Dermis blood vessel endothelial cell (primary cell): ENCODE measurements at places on chromosomes 12 and 14. TPM values are rescaled to one million over a fixed set of nuclear protein-coding genes. Genes with fewer than 3 reads are reported as not detected.

GRCh38 chr12:5571115-5571514, 139.2 kb downstream of the NTF3 start:
- DNase-seq: no peak

GRCh38 chr14:32300136-32300535, 29.0 kb upstream of the AKAP6 start:
- no peak for DNase-seq

GRCh38 chr14:50003213-50004021, 110.5 kb downstream of the ARF6 start:
- DNase-seq: peak; percentile 46

The NYNRIN gene
- 12.6 and 17.0 TPM in 2 replicates for total RNA-seq

DNA sequence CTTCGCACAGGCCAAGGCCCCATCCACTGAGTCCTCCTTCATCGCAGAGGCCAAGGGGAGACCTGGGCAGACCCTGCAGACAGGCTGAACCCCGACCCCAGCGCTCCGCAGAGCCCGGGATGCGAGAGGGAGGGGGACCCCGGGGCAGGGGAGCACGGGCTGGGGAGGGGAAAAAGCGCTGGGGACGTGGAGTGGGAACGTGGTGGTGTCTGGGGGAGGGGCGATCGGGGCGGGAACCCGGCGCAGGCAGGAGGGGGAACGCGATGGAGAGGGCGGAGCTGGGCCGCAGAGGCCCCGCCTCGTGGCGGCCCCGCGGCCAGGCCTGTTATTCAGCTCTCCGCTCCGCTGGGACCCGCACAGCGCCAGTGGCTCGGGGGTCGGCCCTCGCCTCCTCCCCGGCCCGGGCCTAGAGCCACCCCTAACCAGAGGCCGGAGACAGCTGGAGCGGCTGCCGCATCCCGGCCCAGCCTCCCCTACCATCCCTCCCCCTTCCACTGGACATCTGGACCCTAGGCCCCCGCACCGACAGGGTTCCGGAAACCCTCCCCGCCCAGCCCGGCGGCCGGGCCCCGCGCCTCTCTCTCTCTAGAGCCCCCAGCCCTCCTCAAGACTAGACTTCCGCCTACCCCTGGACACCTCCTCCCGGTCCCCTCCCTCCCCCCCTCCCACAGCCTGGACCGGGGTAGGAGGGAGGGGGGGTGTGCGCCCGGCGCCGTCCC, at the start of gene ARHGEF25:
ARHGEF25 (plus strand) TSS at position 328 of the 719 bp plus-strand sequence. CDS start 460 bp downstream, outside the sequence.
- DNase-seq: no peak

DNA sequence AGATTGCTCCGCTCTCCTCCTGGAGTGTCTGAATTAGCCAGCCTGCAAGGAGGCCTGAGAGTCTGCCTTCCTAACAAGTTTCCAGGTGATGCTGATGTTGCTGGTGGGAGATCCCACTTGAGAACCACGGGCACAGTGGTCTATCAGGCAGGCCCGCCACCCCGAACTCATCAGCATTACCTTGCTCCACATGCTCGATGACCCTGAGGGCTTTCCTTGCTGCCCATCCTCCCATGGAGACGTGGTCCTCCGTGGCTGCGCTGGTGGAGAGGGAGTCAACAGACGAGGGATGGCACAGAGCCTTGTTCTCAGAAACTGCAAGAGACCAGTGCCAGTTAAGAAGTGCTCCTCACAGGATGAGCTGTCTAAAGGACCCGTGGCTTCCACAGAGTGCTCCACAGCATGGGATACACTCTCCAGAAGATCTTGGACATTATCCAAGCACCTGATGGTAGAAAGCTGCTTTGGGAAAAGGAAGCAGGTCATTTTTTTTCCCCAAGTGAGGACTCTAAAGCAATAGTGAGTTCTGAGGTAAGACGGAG, 18.3 kb downstream of the HAL start:
- no peak for DNase-seq

The SLCO1B3 gene
- not detected in 2 replicates for total RNA-seq

- no peak for DNase-seq
Observed at GRCh38 chr12:127130506-127131124, 1136.4 kb upstream of the TMEM132C start.

The GLIPR1L1 gene
- not detected in 2 replicates for total RNA-seq

DNA sequence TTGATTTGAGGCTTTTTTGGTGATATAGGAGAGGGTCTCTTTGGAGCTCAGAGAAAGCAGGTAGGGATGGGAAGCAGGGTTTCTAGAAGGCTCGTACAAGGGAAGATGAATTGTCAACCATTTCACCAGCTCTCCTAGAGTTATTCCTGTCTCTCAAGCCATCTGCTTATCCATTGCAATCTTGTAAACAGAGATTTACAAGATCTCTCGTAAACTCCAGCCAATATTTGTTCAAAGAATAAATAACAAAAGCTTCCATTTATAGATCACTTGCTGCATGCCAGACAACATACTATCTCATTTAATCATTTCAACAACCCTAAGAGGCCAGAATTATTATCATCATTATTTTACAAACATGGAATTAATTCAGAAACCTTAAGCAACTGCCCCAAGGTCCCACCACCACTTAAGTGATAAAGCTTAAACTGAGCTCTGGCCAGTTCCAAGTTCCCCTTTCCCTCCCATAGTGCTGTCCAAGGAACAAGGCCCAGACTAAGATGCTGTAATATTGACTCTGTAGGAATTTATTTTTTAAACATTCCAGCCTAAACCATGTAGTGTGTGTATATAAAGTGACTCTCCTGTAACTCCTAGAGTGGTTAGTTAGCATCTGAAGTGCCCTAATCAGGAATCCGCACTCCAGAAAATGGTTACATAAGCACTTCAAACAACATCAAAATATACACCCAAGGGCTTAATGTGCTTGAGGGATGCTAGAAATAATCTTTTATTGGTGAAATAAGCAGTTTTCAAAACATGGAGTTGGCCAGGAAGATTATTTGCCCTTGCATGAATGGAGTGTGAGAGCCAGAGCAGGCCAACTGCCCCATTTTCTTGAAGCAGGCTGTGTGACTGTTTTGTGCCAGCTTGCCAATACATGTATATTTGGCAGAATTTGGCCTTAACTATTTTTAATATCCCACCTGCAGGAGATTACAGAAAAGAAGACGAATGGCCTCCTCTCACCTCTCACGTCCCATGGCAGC, 2.8 kb upstream of the PLEKHH1 start:
- DNase-seq: no peak

- peak; percentile 73 for DNase-seq
Observed at GRCh38 chr12:51972849-51973273, 21.4 kb downstream of the ACVR1B start.

- no peak for DNase-seq
Observed at GRCh38 chr14:99360774-99361595, 89.0 kb upstream of the BCL11B start.

GRCh38 chr12:15458008-15458407, 135.7 kb downstream of the PTPRO start:
- DNase-seq: no peak

The VASH1 gene
- total RNA-seq: 97.0 and 97.9 TPM in 2 replicates

GRCh38 chr12:106764738-106765137, 9.7 kb upstream of the RIC8B start:
- no peak for DNase-seq

DNA sequence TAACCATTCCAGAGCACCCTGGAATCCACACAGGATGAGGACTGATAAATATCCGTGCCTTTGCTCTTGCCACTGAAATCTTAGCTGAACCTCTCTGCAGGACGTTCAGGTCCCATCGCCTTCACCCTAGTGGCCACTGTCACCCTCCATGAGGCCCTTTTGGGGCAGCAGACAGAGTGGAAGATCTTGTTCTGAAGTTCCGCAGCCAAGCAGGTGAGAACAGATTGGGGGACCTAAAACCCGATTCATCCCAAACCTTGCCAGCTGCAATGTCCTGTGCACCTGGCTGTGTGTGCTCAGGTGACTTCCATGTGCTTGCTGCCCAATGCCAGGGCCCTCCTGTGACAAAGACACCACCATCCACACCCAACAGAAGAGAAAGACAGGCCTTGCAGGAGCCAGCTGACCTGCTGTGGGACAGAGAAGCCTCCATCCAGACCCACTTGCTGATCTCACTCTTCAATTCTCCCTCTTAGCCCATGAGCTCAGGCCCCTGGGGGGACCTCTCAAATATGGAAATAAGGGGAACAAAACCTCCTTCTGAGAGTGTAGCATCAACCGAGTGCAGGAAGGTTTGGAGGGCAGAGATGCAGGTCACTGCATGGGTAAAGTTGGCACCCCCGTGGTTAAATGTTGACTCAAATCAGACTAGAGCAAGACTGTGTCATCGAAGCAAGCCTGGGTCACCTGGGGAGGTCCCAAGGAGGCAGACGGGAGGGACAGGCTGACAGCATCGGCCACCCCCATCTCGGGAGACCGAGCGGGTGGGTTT, 308.7 kb upstream of the DIO3 start:
- no peak for DNase-seq

DNA sequence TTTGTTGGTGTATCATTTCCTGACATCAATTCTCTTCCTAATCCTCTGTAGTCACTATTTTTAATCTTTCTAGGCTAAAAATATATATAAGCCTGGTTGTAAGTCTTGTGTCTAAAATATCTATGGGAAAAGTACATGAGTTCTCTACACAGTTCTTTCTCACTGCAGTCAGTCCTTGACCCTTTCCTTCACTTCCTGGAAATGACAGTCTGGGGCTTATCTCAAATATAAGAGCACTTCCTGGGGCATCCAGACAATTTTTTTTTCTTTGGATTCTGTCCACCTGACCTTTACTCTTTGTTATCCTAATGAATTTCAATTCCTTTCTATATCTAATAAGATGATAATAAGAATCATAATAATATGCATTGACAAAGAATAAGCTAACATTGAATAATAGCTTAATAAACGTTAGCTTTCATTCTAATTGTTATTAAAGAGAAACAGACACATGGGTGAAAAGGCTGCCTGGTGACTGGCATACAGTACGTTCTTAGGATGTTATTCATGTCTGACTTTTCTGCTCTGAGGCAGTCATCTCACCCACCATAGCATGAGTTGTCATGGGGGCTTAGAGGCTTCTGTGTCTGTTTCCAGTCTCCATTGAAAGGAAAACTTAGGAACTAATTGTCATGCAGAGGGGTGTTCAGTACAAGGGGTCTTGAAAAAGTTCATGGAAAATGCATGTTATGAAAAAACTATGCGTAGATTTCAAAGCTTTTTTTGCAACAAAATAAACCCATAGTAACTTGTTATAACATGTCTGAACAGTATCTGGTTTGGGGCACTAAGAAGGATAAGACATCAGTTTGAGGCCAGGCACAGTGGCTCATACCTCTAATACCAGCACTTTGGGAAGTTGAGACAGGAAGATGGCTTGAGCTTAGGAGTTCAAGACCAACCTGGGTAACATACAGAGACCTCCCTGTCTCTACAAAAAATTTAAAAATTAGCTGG, 66.2 kb upstream of the DNM1L start:
- peak; percentile 18 for DNase-seq

The FGF23 gene
- not detected in 2 replicates for total RNA-seq

The KRT3 gene
- not detected in 2 replicates for total RNA-seq

GRCh38 chr12:71524626-71525025, 85.0 kb downstream of the LGR5 start:
- no peak for DNase-seq

DNA sequence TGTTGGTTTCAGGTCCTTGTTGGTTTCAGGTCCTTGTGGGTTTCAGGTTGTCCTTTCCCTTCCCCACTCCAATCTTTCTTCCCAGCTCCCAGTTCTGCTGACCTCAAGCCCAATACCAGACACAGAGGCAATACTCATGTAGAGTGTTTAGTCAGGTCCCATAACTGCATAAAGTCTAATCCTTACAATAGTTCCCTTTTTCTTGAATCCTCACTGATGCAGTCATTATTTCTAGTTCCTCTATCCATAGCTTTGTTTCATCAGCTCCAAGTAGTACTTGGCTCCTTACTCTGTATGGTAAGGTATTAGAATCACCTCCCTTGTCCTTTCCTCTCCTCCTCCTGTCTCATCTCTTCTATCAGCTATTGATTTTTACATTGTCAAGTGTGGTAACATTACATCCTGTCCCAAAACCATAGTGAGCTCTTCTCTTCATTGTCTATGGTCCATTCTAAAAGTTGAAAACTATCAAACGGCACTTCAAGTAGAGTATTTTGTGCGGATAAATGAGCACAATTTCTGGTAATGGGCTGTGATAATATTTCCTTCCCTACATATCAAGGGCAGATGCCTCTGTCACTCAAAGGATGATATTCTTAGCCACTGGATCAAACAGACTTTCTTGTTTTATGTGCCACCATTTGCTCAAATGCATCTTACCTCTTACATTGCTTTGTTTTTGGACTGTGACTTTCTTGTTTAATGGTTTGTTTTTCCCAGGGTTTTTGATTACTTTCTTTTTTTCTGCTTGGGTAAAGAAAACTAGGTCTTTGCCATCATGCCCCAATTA, 57.2 kb upstream of the JDP2 start:
- DNase-seq: no peak

GRCh38 chr12:63085120-63085519, 65.9 kb downstream of the AVPR1A start:
- DNase-seq: no peak
